COLO829 (cell line): ENCODE measurements at places on chromosomes 2 and 18.

- DNase-seq: no peak
Measured at GRCh38 chr2:17594533-17595401, 54.3 kb downstream of the VSNL1 start.

DNA sequence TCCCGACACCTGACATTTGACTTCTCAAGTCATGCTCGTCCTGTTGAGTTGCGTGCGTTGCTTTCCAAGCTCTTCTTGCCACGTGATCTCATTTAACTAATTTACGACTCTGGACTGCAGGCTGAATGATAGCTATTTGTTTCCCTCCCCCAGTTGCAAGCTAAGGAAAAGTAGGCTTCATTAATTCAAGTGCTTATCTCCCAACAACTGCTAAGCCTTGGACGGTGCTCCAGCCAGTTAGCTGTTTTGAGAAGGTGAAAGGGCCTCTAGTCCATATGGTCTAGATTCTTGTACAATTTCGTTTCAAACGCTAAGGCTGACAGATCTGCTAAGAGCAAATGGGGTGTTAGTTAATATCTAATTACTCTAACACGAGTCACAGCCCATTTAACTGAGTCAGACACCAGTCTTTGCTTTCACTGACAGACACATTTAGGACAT lies 21.1 kb downstream of the GPR45 start:
- DNase-seq: no peak

DNA sequence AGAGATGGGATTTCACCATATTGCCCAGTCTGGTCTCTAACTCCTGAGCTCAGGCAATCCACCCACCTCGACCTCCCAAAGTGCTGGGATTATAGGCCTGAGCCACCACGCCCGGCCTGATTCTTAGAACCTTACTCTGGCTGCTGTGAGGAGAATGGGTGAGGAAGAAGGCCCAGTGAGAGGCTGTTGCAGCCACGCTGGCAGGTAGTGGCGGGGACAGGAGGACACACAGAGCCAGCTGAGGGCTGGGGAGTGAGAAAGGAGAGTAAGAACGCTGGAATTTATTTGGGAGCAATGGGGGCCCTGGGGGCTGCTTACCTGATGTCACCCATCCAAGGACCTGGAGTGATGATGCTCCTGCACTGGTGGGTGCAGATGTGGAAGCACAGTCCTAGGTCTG lies 153.8 kb upstream of the SIX3 start:
- no peak for DNase-seq

DNA sequence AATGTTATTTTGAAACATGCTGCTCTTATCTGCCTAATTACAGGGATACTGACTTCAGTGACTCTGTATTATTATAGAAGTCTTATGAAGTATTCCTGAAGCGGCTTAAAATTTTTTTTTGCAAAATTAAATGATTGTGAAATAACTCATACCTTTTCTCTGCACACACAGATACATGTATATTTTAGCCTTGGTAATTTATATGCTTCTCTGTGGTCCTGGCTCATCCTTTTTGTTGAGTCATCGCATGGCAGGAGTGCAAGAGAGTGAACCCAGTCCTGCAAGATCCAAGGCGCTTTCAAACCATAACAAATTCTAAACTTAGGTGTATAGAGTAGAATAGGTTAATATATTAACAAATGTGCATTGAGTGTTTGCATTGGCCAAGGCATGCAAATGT lies 8.6 kb downstream of the CCNT2 start:
- no peak for DNase-seq

- no peak for DNase-seq
Measured at GRCh38 chr2:200297100-200297499, 9.4 kb upstream of the SPATS2L start.

DNA sequence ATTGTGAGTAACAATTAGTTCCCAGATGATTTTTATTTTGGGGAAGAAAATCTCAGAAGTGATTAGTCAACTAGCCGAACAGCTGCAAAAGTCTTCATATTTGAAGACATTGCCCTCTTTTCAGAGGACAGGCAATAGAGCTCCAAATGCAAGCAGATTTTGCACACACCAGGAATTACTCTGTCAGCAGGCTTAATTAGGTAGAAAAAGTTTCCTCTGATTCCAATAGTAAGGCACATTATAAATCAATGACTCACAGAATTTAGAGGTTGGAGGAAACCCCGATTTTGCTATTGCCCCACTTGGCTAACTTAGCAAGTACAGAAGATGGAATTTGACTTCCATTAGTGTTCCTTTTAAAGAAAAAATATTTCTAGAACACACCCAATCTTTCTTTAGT lies 30.7 kb upstream of the SCN1A start:
- no peak for DNase-seq

DNA sequence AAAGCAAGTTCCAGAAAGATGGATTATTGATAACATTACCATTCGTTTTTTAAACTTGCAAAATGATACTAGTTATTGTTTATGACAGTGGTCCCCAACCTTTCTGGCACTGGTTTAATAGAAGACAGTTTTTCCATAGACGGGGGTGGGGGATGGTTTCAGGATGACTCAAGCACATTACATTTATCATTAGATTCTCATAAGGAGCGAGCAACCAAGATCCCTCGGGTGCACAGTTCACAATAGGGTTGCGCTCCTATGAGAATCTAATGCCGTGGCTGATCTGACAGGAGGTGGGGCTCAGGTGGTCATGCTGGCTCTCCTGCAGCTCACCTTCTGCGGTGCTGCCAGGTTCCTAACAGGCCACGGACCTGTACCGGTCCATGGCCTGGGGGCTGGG lies 86.2 kb downstream of the BCL2 start:
- DNase-seq: no peak
